ENCODE measurements at places on chromosomes 13 and 19.

DNA sequence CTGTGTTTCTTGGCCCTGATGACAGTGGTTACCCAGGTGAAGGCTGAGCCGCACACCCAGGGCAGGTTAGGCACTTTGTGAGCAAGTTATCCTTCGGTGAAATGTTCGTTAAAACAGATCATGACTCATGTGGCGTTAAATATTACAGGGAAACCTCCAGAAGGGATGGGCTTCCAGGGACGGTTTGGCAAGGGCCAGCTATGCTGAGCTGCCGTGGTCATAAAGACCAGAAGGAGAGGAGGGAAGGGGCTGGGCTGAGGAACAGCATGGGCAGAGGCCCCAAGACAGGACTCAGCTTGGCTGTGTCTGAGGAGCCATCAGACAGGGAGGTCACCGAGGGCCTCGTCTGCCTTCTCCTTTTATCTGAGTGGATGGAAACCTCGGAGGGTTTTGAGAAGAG, 47.5 kb downstream of the ATP11A start:
- DNase-seq: no peak

- no peak for DNase-seq
Measured at GRCh38 chr19:3098515-3099346, 4.6 kb downstream of the GNA11 start.

DNA sequence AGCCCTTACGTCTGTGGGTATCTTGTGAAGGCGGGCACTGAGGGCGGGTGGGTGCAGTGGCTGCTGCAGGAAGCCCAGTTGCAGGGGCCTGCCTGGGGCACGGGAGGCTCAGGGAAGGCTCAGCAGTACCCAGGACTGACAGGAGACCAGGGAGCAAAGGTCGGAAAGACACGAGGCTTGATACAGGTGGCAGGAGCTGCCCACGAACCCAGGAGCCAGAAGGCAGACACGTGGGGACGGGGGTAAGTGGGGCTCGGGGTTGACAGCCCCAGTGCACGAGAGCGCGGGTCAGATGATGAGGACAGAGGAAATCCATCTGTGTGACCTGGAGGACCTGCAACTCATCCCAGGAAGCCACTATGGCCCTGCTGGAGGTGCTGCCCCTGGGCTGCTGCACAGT, 25.3 kb downstream of the ELAVL1 start:
- no peak for DNase-seq

DNA sequence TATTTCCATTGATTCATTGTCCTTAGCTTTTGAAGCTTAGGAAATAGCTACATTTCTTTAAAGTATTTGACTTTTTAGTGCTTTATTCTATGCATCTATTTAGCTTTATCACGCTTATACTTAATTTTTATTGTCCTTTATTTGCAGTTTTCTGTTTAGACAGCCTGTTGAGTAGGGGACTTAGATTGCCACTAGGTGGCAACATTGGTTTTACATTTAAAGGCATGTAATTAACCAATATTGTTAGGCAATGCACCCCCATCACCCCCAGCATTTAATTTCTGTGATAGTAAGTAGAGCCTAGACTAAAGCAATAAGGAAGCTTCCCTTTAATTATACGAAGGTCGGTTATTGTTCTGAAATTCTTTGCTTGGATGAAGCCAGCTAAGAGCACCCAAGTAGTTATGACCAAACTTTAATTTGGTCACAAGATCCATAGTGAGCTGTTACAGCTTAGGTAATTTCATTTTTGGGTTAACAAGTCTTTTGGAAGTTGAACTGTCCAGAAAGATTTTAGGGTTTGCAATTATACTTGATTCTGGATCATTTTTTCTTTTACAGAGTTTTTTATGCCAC, 36.5 kb downstream of the B3GLCT start:
- peak; percentile 7 for DNase-seq

- DNase-seq: no peak
Measured at GRCh38 chr13:75839406-75839805, 203.3 kb downstream of the LMO7 start.

DNA sequence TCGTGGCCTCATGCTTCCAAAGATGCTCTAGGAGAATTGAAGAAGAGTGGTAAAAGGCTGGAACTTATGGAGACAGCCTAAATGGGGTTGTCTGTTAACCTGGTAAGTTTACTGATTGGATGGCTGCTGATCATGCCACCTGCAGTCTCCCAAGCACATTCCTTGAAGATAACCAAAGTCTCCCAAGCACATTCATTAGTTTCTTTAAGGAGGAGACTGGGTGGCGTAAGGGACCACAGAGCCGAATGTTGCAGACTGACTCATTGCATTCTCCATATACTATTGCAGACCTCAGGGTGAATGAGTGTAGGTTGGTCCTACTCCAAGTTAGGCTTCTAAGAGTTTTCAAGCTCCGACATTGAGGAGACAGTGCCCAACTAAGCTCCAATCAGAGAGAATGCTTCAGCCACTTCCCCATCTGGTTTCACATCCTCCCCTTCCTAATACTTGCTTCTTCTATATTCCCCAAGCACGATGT, at the start of gene IGFL3:
Gene IGFL3, minus strand, starts transcription at position 51 of the 478 bp plus-strand sequence. Its CDS starts 39 bp downstream, at position 12.
- no peak for DNase-seq

GRCh38 chr13:91456837-91457236, 58.4 kb downstream of the GPC5 start:
- DNase-seq: no peak

GRCh38 chr19:31271306-31271911, 77.8 kb downstream of the TSHZ3 start:
- no peak for DNase-seq

GRCh38 chr19:799076-799881, 2.0 kb downstream of the PTBP1 start:
- DNase-seq: no peak

DNA sequence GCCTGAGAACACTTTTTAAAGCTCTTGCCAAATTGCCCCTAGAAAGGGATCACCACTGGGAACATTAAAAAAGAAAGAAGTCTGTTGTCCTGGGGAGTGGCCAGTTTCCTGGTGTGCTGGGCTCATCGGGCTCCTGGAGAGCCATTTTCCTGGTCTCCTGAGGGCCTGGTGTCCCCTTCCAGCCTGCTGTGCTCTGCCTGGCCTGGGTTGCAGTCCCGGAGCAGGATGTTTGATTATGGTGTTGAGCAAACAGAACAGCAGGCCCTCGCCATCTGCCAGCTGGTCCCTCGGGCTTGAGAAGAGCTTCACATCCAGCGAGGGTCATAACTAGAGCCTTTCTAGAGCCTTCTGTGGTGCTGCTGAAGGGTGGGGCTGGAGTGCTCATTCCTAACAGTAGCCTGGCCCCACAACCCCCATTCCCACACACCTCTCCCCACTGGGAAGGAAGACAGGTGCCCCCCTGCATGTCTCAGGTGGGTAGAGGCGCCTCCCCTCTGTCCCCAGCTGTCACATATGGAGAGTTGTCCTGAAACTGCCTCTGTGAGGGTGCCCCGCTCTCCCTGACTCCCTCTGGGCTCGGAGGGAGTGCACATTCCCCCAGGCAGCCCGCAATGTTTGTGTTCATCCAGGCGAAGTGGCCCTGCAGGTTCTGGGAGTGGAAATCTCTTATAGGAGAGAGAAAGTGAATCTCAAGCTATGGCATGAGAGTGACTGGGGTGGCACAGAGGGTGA, 151.1 kb downstream of the SIPA1L3 start:
- DNase-seq: no peak

DNA sequence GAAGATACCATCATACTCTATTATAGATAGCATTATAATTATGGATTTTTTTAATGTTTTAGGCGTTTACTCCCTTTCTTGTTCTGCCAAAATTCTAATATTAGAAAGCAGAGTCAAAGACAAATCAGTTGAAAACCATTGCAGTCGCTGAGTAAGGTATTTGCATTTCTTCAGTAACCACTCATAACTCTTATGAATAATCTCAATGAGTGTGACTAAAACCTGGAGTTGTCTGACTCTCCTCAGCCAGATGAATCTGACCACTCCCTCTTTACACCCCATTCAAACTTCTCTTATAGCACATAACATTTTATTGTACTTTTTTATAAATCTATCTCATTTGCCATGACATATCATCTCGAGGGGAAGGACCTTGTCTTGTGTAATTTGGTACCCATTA, 1006.5 kb downstream of the DIAPH3 start:
- DNase-seq: no peak

DNA sequence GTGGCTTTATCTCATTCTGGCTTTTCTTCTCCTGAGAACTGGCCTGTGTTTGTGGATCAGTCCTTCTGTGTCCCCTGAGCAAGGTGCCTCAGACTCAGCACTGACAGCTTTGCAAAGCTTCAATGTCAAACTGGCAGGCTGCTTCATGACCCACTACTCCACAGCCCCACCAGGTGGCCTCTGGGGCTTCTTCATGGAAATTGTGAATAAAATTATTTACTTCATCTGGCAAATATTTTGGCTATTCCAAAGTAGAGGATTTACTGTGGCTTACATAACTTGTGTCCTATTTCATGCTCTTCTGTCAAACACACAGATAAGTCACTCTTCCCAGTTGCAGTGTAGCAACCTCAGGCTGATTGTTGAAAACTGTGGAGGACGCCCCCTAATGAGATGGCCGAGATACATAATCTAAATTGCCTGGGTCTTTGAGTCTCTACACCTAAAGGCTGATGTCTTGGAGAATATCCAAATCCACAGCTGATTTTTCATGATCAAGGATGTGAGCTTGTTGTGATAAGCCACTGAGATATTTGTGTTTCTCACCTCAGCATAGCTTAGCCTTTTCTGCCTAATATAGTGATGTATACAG, 721.9 kb upstream of the SLC10A2 start:
- DNase-seq: no peak

DNA sequence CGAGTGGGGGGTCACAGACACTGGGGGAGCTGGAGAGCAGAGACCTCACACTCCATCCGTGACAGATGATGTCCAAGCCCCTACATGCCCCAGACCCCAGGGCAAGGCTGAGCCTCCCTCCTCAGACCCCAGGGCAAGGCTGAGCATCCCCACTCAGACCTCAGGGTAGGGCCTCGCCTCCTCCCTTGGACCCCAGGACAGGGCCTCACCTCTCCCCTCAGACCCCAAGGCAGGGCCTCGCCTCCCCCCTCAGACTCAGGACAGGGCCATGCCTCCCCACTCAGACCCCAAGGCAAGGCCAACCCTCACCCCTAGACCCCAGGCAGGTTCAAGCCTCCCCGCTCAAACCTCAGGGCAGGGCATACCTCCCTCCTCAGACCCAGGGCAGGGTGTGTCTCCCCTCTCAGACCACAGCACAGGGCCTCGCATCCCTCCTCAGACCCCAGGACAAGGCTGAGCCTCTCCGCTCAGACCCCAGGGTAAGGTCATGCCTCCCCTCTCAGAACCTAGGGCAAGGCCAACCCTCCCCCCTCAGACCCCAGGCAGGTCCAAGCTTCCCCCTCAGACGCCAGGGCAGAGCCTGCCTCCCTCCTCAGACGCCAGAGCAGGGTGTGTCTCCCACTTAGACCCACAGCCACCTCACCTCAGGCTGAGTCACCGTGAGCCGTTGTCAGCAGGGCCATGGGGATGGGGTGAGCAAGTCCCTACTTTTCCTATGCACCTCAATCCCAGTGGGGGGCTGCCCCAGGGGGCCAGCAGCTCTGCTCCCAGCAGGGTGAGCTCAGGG, 1.7 kb upstream of the S1PR4 start:
- no peak for DNase-seq

- no peak for DNase-seq
Measured at GRCh38 chr19:51809787-51810186, 14.8 kb downstream of the FPR3 start.

GRCh38 chr19:37987356-37988332, 80.6 kb downstream of the SIPA1L3 start:
- no peak for DNase-seq

Measured in glomerular endothelial cell (primary cell).